ENCODE measurements at places on chromosomes 3 and 15.

GRCh38 chr3:156859578-156859977, 33.4 kb downstream of the LEKR1 start:
- DNase-seq, result no peak

GRCh38 chr3:71581457-71582035, 2.0 kb downstream of the FOXP1 start:
- DNase-seq, result peak; percentile 39

DNA sequence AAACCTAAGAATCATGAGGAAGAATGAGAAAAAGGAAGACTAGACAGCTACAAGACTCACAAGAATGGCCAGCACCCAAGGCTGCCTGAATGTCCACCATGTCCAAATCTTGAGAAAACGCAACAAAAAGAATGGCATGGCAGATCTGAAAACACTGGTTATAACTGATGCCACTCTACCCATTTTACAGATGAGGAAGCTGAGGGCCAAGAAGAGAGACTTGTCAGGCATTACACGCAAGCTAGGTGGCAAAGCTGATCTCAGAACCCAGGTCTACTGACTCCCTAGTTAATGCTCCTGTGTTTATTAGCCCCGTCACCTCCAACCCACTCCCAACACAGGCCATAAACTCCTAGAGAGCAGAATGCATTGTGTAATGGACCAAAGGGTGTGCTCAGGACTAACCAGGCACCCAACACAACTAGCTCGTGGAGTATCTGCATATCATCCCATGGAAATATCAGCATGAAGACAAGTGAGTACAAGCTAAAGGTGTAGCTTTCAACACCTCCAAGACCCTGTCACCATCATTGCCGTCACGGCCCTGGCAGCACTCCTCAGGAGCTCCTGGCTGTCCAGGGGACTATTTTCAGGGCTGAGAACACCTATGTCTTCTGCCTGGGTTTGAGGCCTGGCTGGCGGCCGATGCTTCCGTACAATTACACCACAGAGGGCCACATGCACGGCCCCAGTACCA, 111.7 kb downstream of the XXYLT1 start:
- no peak for DNase-seq

DNA sequence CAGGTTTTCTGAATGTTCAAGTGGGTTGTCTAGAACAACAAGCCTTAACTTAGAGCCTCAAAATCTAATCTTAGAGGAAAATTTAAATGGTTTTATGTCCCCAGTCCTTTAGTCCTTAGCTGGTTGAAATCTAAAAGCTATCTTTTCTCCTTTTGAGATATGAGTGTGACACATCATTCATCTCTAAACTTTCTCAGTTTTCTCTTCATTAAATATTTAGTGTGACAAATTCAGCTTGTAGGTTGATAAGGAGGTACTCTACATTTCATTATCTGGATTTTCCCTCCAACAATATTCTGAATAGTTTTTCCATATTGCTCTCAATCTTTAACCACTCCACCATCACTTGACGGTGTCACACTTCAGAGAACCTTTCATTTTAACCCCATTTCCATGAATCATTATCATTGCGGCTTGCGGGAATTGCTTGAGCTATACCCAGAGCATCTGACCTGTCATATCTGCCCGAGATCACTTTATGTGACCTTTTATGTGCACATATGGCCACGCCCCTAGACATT, 16.1 kb upstream of the ATP8B4 start:
- DNase-seq, result no peak

GRCh38 chr3:30123755-30124154, 482.6 kb upstream of the TGFBR2 start:
- DNase-seq, result no peak

GRCh38 chr3:61901496-61901895, 340.1 kb downstream of the PTPRG start:
- no peak for DNase-seq

Data from SHP77 (cell line).